ENCODE measurements at places on chromosomes 7 and 10.

DNA sequence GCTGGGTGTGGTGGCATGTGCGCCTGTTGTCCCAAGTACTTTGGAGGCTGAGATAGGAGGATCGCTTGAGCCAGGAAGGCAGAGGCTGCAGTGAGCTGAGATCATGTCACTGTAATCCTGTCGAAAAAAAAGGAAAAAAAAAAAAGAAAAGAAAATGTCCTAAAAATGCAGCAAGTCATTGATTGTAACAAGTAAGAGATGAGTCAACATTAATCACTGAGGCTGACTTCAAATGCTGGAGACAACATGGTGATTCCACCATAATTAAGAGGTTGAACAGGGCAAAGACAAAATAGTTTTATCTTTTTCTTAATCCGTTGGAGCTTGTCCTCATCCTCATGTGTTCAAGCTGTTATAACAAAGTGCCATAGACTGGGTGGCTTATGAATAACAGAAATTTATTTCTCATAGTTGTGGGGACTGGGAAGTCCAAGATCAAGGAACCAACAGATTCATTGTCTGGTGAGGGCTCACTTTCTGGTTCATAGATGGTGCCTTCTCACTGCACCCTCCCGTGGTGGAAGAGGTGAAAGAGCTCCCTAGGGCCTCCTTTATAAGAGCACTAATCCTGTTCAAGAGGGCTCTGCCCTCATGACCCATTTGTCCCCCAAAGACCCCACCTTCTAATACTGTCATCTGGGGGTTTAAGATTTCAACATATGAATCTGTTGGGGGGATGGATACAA is 60.3 kb downstream of the TBXAS1 start:
- no peak for DNase-seq

GRCh38 chr7:130950741-130951140 is 216.7 kb upstream of the KLF14 start:
- no peak for DNase-seq

DNA sequence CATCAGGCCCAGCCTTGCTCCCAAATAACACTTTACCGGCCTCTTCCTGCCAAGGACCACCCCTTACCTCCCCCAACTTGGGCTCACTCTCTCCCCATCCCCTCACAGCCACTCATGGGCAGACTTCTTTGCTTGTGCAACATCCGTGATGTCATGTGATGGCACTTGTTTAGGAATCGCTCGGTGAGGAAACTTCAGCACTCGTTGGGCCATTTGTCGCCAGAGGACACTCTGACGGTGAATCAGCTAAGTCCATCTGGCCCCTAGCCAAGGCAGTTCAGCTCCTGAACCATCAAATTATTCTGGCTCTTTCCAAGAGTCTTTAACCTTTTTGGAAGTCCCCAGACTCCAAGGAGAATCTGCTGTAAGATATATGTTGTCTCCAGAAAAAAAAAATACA is 19.2 kb downstream of the BTBD16 start:
- no peak for DNase-seq

GRCh38 chr7:155533827-155534690 is 12.3 kb downstream of the CNPY1 start:
- DNase-seq: peak; percentile 75

- no peak for DNase-seq
Observed at GRCh38 chr10:61391281-61391680, 61.9 kb downstream of the TMEM26 start.

DNA sequence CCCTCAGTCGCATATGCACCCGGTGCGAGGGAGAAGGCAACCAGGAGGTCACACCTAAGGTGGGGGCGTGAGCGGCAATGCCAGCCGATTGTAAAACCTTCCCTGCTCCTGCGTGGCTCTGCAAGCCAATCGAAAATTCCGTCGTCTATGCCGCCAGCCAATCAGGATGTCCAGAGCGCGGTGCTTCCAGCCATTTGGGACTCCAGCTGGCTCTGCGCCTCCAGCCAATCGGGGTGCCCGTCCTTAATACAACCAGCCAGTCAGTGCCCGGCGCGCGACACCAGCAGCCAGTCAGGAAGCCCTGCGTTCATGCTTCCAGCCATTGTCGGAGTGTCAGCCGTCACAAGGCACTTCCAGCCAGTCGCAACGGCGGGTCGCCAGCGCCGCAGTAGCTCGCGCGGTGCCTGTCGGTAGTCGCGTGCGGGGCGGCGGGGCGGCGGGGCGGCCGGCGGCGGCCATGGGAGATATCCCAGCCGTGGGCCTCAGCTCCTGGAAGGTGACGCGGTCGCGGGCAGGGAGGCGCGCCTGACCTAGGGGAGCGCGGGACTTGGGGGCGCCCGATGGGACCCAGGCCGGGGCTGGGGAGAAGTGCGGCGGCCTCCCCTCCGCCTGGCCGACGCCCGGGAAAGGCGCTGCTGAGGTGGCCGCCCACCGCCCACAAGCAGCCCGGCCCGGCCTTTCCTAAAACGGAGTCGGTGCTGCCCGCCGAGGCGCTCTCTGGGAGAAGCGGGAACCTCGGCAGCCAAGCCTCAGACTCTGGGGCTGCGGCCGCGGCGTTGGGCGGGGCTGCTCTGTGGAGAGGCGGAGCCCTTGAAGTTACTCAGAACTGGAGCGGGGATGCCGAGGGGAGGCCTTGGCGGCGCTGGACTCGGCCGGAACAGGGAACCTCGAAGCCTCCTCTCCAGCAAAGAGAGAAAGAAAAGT is at the start of gene AKR1E2:
AKR1E2 (plus strand) TSS at position 340 of the 924 bp plus-strand sequence; CDS start at position 458, 118 bp downstream.
- DNase-seq: peak; percentile 75

- DNase-seq: no peak
Observed at GRCh38 chr7:83882551-83882950, 233.6 kb upstream of the SEMA3E start.

GRCh38 chr7:81190997-81191768 is 272.3 kb upstream of the SEMA3C start:
- DNase-seq: no peak

DNA sequence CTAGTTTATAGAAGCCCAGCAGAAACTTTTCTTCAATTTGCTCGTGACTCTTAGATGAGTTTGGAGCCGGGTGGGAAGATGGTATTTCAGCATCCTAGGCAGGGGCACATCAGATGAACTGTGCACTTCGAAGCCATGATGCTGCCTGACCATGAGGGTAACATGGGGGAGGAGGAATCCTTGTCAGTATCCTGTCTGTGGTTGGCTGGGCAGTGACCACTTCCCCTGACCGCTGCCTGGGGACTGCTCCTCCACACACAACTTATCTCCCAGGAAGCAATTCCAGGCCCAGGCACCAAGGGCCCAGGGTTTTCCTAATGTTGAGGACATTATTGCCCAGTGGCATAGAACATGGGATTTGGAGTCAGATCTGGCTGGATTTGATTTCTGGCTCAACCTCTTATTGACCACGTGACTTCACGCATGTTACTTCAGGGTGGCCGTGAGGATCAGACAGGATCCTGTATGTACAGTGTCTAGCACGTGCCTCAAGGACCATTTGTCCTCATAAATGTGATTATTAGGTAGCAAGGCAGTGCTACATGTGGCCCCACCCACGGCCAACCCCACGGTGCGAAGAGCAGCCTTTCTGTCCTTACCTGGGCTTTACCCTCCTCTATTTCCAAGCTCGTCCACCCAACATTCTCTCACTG is 65.2 kb downstream of the PTPRE start:
- DNase-seq: no peak

DNA sequence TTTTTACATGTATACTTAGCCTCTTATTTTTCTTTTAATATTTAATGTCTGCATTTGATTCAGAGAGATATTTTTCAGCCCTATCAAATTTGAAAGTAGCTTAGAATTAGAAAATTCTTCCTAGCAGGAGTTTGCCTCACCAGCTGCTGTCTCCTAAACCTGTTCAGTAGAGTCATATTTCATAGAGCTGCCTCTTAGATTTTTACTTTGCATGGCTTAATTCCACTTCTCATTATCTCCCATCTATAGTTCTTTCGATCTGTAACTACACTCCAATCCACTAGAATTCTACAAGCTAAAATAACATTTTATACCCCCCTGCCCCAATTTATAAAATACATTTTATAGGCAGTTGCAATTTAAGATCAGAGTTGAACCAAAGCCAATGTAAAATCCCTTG is 227.0 kb downstream of the ANK3 start:
- no peak for DNase-seq

DNA sequence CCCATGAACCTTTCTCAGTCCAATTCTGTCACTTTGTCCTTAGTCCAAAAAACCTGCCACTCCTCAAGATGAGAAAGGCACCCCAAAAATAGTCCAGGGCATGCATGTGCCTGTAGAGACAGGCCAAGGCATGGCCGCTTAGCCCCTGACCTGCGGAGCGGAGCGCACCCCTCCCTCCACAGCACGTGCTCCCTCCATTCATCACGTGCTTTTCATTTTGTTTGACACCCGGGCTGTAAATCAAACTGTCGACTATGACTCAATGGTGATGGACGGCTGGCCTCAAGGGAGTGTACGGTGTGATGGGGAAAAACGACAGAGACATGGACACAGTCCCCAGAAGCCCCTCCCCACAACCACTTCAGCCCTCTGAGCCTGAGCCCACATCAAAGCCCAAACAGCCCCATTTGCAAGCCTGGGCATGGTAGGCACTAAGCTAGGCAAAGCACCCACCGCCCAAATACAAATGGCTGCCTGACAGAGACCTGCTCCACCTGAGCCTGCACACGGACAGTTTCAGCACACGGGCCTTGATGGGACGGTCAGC is 90.6 kb downstream of the ZRANB1 start:
- no peak for DNase-seq

GRCh38 chr7:85897967-85898366 is 711.1 kb upstream of the SEMA3D start:
- DNase-seq: no peak

GRCh38 chr10:78915190-78915518 is 153.6 kb upstream of the ZMIZ1 start:
- DNase-seq: no peak

- no peak for DNase-seq
Observed at GRCh38 chr7:55532150-55532917, 40.0 kb downstream of the VOPP1 start.

DNA sequence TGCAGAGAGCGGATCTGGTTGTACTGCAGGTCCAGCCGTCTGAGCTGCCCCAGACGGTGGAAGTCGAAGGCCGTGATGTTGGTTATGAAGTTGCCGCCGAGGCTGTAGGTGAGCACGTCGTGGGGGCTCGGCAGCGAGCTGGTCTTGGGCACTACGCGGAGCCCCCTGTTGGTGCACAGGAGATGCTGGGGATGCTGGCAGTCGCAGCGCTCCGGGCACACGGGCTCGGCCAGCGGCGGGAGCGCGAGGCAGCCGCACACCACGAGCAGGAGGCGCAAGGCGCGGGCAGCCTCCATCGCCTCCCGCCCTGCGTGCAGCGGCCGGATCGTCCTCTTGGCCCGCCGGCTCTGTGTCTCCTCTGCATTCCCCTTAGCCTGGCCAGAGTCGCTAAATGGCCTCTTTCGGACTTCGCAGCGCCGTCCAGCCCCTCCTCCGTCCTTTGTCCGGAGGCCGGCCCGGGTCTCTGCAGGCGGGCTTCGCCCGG is 337 bp downstream of the TRIL start:
- DNase-seq: peak; percentile 18

DNA sequence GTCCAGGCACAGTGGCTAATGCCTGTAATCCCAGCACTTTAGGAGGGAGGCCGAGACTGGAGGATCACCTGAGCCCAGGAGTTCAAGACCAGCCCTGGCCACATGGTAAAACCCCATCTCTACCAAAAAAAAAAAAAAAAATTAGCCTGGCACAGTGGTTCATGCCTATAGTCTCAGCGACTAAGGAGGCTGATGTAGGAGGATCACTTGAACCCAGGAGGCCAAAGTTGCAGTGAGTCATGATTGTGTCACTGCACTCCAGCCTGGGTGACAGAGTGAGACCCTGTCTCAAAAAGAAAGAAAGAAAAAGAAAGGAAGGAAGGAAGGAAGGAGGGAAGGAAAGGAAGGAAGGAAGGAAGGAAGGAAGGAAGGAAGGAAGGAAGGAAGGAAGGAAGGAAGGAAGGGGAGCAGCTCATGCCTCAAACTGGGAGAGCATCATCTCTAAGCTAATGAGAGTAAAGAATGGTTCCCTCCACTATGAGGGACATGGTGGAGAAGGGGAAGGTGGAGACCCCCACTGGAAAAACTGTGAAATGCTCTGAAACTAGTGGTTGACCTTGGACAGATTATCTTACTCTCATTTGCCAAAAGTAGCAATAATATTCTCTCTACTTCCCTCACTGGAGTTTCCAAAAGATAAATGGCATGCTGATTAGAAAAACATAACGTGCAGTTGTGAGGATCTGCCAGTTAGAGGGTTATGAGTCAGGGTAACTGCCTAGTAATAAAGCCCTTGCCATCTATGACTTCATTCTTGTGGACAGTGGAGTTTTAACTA is 16.8 kb downstream of the GIMAP5 start:
- no peak for DNase-seq

GRCh38 chr7:102292813-102293798 is 6.4 kb downstream of the SH2B2 start:
- DNase-seq: no peak

GRCh38 chr10:129704225-129704624 is 237.2 kb downstream of the MGMT start:
- DNase-seq: no peak

GRCh38 chr10:71333129-71333887 is 14.2 kb downstream of the SLC29A3 start:
- no peak for DNase-seq

GRCh38 chr7:156473476-156474240 is 166.9 kb upstream of the RNF32 start:
- peak; percentile 46 for DNase-seq

DNA sequence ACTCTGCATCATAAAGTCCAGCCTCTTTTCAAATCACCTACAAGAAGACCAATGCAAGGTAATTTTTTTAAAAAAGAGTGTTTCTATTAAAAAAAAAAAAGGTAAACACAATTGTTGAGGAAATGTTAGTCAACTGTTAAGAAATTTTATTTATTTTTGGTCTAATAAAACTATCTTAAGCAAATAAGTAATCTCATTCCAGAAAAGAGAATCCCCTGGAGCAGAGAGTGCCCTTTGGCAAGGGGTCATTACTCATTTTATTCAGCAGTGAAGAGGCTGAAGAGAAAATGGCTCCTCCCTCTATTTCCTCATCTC is 63.4 kb upstream of the GSDME start:
- DNase-seq: no peak

- DNase-seq: peak; percentile 87
Observed at GRCh38 chr7:120857588-120858573, at the start of gene TSPAN12. TSPAN12 (minus strand) TSS chr7:120858144; CDS start chr7:120856763, 1,381 bp downstream.

- no peak for DNase-seq
Observed at GRCh38 chr7:21773326-21773725, 172.4 kb downstream of the CDCA7L start.

- no peak for DNase-seq
Observed at GRCh38 chr10:118457824-118458428, 115.8 kb upstream of the FAM204A start.

GRCh38 chr7:120926943-120927346 is 23.6 kb upstream of the ING3 start:
- no peak for DNase-seq

GRCh38 chr10:24518981-24519597 is 204.6 kb downstream of the ARHGAP21 start:
- peak; percentile 73 for DNase-seq
